ENCODE measurements at places on chromosomes 6 and 20. TPM values are rescaled to one million over a fixed set of nuclear protein-coding genes. Genes with fewer than 3 reads are reported as not detected.

The SH3BGRL2 gene
- total RNA-seq, result 6.7 TPM

The DSP gene
- total RNA-seq, result 0.33 TPM

The PLEKHG1 gene
- total RNA-seq, result 1.3 TPM

The CTCFL gene
- total RNA-seq, result not detected

The NKAIN4 gene
- total RNA-seq, result not detected

The TMEM217 gene
- 1.6 TPM for total RNA-seq

The EEF1A2 gene
- 0.33 TPM for total RNA-seq

The RFX6 gene
- total RNA-seq, result not detected

The TBX18 gene
- 3.2 TPM for total RNA-seq

The OOEP gene
- total RNA-seq, result not detected

The PLAGL1 gene
- total RNA-seq, result 11.4 TPM

The TRIM40 gene
- total RNA-seq, result not detected

The BFSP1 gene
- total RNA-seq, result 1.5 TPM

The C6orf132 gene
- total RNA-seq, result 1.5 TPM

The BEND3 gene
- total RNA-seq, result 2.2 TPM

The ABT1 gene
- 18.4 TPM for total RNA-seq

The TAAR5 gene
- not detected for total RNA-seq

The LTB gene
- total RNA-seq, result not detected

The SYCP2L gene
- total RNA-seq, result not detected

The HLA-DRB1 gene
- total RNA-seq, result not detected

The BIRC7 gene
- not detected for total RNA-seq

The TREML2 gene
- not detected for total RNA-seq

The PCNA gene
- total RNA-seq, result 268 TPM

The ANKRD66 gene
- not detected for total RNA-seq

The PMEPA1 gene
- total RNA-seq, result under 0.01 TPM

The DYNLT2 gene
- 1.5 TPM for total RNA-seq

All from uterine smooth muscle cell (primary cell).